ENCODE measurements at places on chromosomes 2 and 18.
A peak's percentile ranks its signal among the peaks of the same experiment; 100 is the strongest.

- no peak for DNase-seq
- no peak overlapping the region for H3K4me3 ChIP-seq
- no peaks in the 10 kb centered on the region for H3K4me1 ChIP-seq
- no peak overlapping the region for H3K27ac ChIP-seq
These were observed 114.7 kb upstream of the CYP1B1 start for GRCh38 chr2:38190542-38191218.

DNA sequence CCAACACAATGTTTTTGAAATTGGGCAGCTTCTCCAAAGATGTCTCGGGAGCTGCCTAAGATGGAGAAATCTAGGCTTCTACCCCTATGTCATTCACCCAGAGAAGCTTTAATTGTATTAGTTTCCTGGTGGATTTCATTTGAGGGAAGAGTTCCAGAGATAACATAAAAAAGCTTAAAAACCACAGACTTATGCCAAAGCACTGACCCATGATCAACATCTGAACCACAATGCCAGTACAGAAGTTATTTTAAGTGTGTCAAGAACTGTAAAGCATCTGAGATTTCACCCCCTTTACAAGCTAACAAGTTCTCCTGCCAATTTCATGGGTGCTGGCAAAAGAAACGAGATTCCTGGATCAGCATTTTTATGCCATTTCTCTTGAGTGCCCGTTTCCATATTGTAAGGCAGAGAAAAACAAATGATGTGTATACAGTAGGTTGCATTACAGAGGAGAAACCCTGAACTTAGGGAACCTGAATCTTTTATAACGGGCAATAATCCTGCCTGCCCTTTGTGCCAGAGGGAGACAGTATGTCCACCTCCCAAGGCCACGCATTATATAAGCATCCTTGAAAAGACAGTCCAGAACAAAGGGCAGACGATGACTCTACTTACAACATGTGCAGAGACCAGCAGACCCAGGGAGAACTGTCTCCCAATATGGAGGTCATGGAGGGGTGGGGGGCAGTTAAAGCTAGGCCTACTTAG lies 44.1 kb downstream of the MREG start:
- H3K27ac ChIP-seq, result no peak overlapping the region
- H3K4me1 ChIP-seq, result no peaks in the 10 kb centered on the region
- no peak for DNase-seq
- H3K36me3 ChIP-seq, result no peaks in the 10 kb centered on the region
- no peak overlapping the region for H3K4me3 ChIP-seq

- H3K4me3 ChIP-seq, result no peak overlapping the region
- no peaks in the 10 kb centered on the region for H3K4me1 ChIP-seq
- no peak overlapping the region for H3K27ac ChIP-seq
- H3K36me3 ChIP-seq, result no peaks in the 10 kb centered on the region
These were observed 323.7 kb downstream of the LPIN1 start for GRCh38 chr2:12070153-12070552.

DNA sequence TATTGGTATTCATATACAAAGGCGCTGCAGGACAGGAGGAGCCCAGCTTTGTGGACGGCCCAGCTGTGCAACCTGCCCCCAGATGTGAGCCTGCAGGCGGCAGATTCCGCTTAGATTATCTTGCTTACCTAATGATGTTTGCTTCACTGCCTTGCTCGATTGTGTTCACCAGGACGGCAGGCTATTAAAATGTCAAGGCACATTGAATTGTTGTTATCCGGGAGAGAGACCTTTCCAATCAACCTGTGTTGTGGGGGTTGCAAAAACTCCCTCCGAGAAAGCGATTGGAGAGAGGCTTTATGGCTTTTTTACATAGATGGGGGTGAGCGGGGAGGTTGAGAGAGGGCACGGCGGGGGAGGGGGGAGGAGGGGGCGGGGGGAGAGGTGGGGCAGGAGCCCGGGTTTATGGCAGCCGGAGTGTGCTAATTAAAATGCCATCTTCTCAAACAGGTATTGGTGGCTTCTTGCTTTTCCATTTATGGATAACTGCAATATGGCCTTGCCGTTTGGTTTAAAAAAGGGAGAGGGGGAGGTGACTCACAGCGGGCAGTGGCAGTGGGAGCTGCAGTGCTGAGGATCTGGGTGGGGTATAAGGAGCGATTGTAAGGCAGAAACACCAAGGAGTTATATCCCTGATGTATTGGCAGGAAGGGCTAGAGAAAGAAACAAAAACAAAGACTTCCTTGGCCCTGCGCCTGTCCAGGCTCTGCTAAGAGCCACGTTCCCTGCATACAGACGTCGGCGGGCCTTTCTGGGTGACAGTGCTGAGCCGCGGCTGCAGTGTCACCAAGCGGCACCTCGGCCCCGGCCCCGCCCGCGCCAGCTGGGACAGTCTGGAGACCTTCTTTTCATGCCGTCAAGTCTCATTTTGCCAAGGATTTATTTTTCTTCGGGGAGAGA lies 97.2 kb downstream of the INSIG2 start:
- H3K27ac ChIP-seq, result peak overlapping the region; percentile 68
- no peaks in the 10 kb centered on the region for H3K36me3 ChIP-seq
- H3K27me3 ChIP-seq, result no peaks in the 10 kb centered on the region

DNA sequence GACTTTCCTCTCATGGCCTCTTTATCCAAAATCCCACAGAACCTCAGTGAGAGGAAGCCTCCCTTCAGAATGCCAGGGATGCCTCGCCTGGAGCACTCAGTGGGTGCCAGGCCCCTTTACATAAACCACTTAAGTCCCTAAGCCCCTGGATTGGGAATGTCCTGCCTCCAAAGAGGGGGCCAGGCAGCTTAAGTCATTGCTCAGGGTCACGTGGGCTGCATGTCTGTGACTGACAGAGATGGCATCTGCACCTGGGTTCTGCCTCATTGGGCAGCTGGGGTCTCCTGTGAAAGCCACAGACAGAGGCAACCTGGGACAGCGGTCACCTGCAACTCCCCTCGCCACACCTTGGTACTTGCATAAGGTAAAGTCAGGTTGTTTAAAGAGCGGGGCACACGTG lies 93.5 kb downstream of the MYT1L start:
- H3K4me3 ChIP-seq, result no peak overlapping the region
- H3K27ac ChIP-seq, result no peak overlapping the region
- H3K4me1 ChIP-seq, result no peaks in the 10 kb centered on the region
- no peaks in the 10 kb centered on the region for H3K27me3 ChIP-seq

DNA sequence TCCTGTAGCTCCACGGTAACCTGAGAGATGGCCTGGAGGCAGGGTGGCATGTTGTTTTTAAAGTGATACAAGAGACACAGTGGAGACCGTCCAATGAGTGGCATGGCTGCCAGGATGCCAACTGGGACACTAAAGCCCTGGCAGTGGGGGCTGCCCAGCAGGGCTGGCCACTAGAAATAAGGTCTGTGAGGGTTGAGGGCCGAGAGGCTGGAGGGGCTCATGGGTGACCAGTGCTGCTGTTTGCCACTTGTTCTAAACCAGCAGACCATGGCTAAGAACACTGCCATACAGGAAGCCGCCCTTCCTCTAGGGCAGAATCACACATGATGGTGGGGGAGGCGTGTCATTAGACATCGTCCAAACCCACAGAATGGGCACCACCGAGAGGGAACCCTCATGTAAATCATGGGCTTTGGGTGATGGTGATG lies 71.9 kb downstream of the ALPK2 start:
- H3K27me3 ChIP-seq, result no peaks in the 10 kb centered on the region
- H3K27ac ChIP-seq, result peak overlapping the region; percentile 87
- H3K4me3 ChIP-seq, result no peak overlapping the region

GRCh38 chr2:173763641-173764040 lies 201.5 kb downstream of the SP3 start:
- no peaks in the 10 kb centered on the region for H3K27me3 ChIP-seq
- no peak for DNase-seq
- H3K27ac ChIP-seq, result no peak overlapping the region
- no peaks in the 10 kb centered on the region for H3K36me3 ChIP-seq

DNA sequence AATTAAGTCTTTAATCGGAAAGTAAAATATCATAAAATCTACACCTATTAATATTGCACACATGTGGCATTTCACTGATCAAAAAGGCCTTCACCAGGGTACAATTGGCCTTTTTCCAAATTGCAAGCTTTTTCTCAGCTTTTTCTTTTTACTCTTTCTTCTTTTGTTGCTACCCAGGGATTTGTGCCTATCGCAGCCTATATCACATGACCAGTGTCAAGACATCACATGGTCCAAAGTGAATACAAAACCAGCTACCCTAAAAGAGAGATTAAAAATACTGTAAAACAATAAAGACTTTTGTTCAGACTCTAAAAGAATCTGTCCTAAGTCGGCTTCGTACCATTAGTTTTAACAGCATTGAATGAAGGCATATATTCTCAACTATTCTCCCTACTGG lies 15.0 kb upstream of the OTX1 start:
- no peaks in the 10 kb centered on the region for H3K27me3 ChIP-seq
- no peaks in the 10 kb centered on the region for H3K36me3 ChIP-seq
- no peaks in the 10 kb centered on the region for H3K4me1 ChIP-seq
- no peak overlapping the region for H3K27ac ChIP-seq
- H3K4me3 ChIP-seq, result no peak overlapping the region

GRCh38 chr2:218345491-218346236 lies 11.0 kb upstream of the CATIP start:
- no peak overlapping the region for H3K27ac ChIP-seq
- DNase-seq, result no peak
- H3K4me1 ChIP-seq, result no peaks in the 10 kb centered on the region
- no peaks in the 10 kb centered on the region for H3K36me3 ChIP-seq
- no peaks in the 10 kb centered on the region for H3K27me3 ChIP-seq

- no peaks in the 10 kb centered on the region for H3K27me3 ChIP-seq
- no peak overlapping the region for H3K4me3 ChIP-seq
- H3K36me3 ChIP-seq, result no peaks in the 10 kb centered on the region
These were observed 63.5 kb upstream of the ST3GAL5 start for GRCh38 chr2:85952196-85952734.

- H3K27ac ChIP-seq, result no peak overlapping the region
- H3K36me3 ChIP-seq, result no peaks in the 10 kb centered on the region
- H3K27me3 ChIP-seq, result no peaks in the 10 kb centered on the region
- peaks cover 36% of the 10 kb centered on the region for H3K4me1 ChIP-seq
- DNase-seq, result no peak
These were observed 58.9 kb upstream of the ZNF516 start for GRCh38 chr18:76553715-76554546.

GRCh38 chr18:31229829-31230228 lies 67.2 kb upstream of the DSC1 start:
- no peaks in the 10 kb centered on the region for H3K27me3 ChIP-seq
- DNase-seq, result no peak
- no peak overlapping the region for H3K4me3 ChIP-seq
- H3K36me3 ChIP-seq, result no peaks in the 10 kb centered on the region
- peaks cover 41% of the 10 kb centered on the region for H3K4me1 ChIP-seq
- H3K27ac ChIP-seq, result no peak overlapping the region

DNA sequence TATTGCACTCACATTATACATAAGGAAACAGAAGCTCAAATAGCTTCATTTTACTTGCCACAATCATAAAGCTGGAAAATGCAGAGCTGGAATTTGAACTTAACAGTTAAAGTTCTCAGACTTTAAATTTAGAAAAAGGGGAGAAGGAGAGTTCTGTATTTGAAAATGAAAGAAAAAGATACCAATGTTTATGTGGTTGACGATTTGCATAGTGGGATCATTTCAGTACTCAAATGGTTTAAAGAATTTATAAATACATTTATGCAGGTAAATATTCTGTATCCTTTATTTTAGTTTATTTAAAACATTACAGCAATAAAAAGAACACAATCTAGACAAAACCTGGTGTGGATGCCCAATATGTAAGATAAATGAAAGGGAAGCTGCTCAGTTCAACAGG lies 25.5 kb upstream of the STAT4 start:
- no peak overlapping the region for H3K27ac ChIP-seq
- H3K4me1 ChIP-seq, result peaks cover 21% of the 10 kb centered on the region
- no peaks in the 10 kb centered on the region for H3K36me3 ChIP-seq
- no peak overlapping the region for H3K4me3 ChIP-seq

DNA sequence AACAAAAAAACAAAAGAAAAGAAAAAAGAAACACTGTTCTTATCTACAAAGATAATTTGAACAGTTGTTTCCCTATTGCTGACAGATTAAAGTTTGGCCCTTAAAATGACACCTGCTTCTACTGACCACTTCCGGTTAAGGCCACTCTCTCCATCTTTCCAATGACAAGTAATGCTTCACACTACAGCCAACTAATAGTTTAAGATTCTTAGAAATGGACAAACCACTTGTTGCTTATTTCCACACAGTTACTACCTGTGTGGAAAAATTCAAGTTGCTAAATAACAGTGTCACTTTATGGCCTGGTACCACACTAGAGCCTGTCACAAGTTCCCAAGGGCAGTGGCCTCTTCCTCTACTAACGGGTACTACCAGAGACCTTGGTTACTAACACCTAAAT lies 2.4 kb downstream of the TMEM185B start:
- H3K27me3 ChIP-seq, result no peaks in the 10 kb centered on the region
- no peak overlapping the region for H3K27ac ChIP-seq
- peaks cover 42% of the 10 kb centered on the region for H3K4me1 ChIP-seq
- peaks cover 23% of the 10 kb centered on the region for H3K36me3 ChIP-seq
- no peak for DNase-seq
- H3K4me3 ChIP-seq, result no peak overlapping the region

- no peaks in the 10 kb centered on the region for H3K4me1 ChIP-seq
- no peak for DNase-seq
- H3K27ac ChIP-seq, result no peak overlapping the region
- H3K36me3 ChIP-seq, result no peaks in the 10 kb centered on the region
- no peak overlapping the region for H3K4me3 ChIP-seq
These were observed 665.5 kb downstream of the NYAP2 start for GRCh38 chr2:226064932-226065570.

DNA sequence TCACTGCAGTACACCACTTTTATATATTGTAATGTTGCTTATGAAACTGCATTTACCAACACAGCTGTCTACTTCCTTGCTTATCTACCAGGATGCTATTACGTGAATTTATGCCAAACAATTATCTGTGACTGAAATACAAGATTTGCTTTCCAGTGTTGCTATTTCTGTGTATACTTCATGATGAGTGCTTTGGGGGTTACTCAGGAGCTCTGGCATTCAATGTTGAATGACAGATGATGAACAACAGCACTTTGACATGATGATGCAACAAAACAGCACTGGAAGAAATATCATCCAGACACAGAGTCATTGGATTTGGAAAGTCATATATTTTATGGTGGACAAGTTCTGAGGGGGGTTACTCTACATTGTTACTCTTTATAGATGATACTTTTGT lies 125.8 kb downstream of the NETO1 start:
- no peak for DNase-seq
- no peaks in the 10 kb centered on the region for H3K27me3 ChIP-seq
- H3K4me1 ChIP-seq, result no peaks in the 10 kb centered on the region
- H3K4me3 ChIP-seq, result no peak overlapping the region

GRCh38 chr2:48279344-48280090 lies 250.4 kb upstream of the STON1 start:
- H3K27me3 ChIP-seq, result no peaks in the 10 kb centered on the region
- no peaks in the 10 kb centered on the region for H3K36me3 ChIP-seq
- H3K27ac ChIP-seq, result no peak overlapping the region
- H3K4me1 ChIP-seq, result no peaks in the 10 kb centered on the region
- no peak overlapping the region for H3K4me3 ChIP-seq

Measured in heart right ventricle (tissue), 16 donors.